Stimulated activated CD8-positive, alpha-beta memory T cell treated with anti-CD3 and anti-CD28 coated beads, Interleukin-15, amount 100 ng/mL, for 48 hours (primary cell): ENCODE measurements at places on chromosomes 3 and 15.

- no peak for DNase-seq
Measured at GRCh38 chr3:189322339-189322738, 150.6 kb downstream of the TPRG1 start.

DNA sequence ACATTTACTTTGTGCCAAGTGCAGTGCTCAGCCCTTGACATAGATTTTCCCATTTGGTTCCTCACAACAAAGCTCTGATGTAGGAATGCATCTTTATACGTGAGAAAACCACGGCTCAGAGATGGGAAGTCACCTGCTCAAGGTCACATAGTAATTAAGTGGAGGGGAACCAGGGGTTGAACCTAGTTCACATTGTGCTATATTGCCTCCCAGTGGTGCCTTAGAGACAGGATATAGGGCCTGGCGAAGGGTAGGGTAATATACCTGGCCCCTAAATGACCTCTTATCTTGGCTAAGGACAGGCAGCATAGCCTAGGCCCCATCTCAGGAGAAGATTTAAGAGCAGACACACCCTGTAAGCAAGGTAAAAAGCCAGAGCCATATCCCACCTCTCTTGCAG is 71.5 kb downstream of the FOXP1 start:
- DNase-seq = no peak

DNA sequence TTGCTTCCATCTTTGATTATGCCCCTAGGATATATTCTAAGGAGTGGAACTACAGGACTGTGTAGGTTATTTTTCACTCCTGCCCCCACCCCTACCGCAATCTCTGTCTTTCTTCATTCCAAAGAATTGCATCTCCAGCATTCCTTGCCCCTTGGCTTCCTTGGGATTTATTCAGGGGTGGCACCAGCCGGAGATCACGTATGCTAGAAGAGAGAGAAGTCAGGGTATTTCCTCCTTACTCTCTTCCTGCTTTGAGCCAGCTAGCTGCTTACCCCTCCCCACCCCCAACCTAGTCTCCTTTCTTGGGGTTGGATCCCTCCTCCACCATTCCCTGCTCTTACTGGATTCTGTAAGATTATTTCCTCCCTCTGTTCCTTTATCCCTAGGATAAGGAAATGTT is 35.0 kb upstream of the DENND4A start:
- no peak for DNase-seq

GRCh38 chr3:158733656-158734055 is 1.4 kb upstream of the RARRES1 start:
- no peak for DNase-seq
